ENCODE measurements at places on chromosomes 7 and 10. TPM values are rescaled to one million over a fixed set of nuclear protein-coding genes. Genes with fewer than 3 reads are reported as not detected.

DNA sequence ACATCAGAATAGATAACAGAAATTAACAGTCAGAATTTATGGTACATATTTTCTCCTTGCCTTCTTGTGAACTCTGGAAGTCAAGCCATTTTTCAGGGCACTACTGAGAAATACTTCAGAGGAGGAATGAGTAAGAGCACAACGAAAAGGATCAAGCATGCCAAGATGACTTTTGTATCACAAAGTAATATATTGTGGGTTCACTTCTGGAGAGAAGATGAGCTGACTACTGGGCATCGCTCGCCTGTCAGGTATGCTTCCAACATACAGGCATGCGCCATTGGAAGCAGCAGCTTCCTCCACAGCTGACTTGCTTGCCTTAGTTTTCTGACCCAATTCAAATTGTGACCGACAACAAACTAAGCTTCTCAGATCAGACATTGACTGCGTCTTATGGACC is 137.3 kb downstream of the VTI1A start:
- DNase-seq: no peak

GRCh38 chr7:28666154-28666553 is 253.8 kb downstream of the CREB5 start:
- DNase-seq: no peak

- no peak for DNase-seq
Measured at GRCh38 chr7:40921589-40922315, 781.1 kb downstream of the INHBA start.

DNA sequence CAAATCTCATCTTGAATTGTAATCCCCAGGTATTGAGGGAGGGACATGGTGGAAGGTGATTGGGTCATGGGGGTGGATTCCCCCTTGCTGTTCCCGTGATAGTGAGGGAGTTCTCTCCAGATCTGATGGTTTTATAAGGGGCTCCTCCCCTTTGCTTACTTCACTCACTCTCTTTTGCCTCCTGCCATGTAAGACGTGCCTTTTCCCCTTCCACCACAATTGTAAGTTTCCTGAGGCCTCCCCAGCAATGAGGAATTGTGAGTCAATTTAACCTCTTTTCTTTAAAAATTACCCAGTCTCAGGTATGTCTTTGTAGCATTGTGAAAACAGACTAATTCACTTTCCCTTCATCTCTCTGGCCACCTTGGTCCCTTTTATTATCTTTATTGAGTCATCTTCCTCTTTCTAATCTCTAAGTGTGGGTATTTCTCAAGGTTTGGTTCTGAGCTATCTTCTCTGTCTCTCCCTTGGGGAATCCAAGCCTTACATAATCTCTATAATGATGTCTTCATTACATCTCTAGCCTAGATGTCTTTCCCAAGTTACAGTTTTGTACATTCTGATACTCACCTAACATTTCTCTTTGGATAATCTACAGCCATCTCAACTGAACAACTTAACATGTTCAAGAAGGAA is 99.1 kb upstream of the JCAD start:
- DNase-seq: no peak

DNA sequence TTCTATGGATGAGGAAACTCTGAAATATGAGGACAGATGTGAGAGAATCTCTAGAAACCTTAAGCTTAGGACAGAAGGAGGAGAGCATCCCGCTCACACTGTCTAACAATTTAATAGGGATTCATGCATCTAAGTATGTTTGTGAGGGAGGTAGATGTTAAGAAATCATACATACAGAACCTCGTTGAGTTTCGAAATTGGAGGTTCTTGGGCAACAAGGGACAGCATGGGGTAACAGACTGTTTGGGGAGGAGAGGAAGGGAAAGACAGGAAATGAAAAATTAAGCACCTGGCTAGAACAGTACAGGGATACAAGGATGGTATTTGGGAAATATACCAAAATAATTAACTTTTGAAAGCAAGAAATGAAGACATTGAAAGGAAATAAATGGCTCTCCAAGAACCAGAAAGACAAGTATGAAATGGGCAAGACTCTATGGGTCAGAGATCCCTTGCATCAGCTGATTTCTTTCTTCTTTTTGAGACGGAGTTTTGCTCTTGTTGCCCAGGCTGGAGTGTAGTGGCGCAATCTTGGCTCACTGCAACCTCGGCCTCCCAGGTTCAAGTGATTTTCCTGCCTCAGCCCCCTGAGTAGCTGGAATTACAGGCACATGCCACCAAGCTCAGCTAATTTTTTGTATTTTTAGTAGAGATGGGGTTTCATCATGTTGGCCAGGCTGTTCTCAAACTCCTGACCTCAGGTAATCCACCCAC is 207.9 kb downstream of the CTNNA3 start:
- no peak for DNase-seq

DNA sequence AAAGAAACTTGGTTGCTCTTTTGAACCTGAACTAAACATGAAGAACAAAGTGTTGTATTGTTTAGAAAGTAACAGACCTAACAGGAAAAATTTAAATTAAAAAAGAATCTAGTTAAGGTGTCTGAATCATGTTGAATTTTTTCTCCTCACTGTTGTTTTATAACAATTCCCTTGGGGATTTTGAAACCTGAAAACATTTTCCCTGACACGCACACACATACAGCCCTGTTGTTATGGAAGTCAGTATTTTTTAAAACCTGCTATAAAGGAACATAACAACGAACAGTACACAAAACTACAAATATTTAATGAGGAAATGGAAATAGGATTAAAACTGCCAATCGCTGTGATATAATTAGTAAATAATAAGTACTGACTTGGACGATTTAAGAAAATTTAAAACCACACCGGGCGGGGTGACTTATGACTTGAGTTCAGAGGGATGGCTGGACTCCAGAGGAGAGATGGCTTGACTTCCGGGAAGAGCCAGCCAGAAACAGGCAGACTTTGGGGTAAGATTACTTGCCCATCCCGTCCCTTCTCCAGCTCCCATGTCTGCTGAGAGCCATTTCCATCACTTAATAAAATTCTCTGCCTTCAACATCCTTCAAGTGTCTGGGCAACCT is 16.2 kb upstream of the SPOCK2 start:
- no peak for DNase-seq

ITGB8 gene
- 0.60 TPM for total RNA-seq

RBM20 gene
- total RNA-seq: 48.8 TPM

AOAH gene
- 2.1 TPM for total RNA-seq
